ENCODE measurements at places on chromosomes 3 and 15. TPM values are rescaled to one million over a fixed set of nuclear protein-coding genes. Genes with fewer than 3 reads are reported as not detected.
A peak's percentile ranks its signal among the peaks of the same experiment; 100 is the strongest.

- no peak for DNase-seq
Observed at GRCh38 chr3:127731546-127732289, 59.0 kb downstream of the ABTB1 start.

- DNase-seq, result peak; percentile 15
Observed at GRCh38 chr3:144556392-144556791, 584.8 kb downstream of the DIPK2A start.

DNA sequence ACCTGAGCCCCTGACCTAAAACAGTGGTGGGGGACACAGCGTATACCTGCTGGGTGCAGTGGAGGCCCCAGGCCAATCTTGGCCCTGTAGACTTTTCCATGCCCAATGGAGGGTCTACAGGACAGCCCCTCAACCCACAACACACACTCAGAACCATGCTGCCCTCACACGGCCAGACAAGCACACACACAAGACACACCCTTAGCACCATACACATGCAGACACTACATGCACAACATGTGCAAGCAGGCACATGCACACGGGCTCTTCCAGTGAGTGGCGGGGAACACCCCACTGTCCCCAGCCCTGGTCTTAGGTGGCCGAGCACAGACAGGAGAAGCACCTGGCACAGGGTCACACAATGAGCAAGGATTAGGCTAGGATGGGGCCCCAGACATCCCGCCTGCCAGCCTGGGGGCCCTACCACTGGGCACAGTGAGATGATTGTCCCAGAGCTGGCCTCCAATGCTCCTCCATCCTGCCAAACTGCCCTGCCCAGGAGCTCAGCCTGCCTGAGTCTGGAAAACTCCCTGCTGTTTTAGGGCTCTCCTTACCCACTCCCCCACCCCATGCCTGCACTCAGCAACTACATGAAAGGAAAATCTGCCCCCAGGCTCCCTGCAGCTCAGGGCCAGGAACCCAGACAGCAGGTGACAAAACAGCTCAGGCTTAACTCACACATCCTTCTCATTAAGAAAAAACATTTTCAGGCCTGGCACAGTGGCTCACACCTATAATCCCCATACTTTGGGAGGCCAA, 15.8 kb downstream of the IQSEC1 start:
- no peak for DNase-seq

- DNase-seq, result no peak
Observed at GRCh38 chr3:11593318-11594034, 50.2 kb downstream of the VGLL4 start.

DNA sequence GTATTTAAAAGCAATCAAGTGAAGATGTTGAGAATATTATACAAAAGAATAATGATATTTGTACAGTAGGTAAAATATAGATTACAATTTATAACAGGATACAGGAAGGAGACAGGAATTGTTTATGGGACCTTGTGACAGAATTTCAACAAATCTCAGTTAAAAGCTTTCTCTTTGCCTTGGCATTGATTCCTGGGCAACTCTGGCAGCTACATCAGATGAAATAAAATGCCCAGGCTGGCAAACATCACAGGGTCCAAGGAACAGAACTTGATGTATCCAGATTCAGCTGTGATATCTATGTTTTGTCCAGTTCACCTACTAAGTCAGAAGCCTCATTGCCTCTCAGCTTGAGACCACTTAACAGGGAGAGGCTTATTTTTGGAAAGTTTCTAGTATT, 473.1 kb downstream of the MCTP2 start:
- DNase-seq, result no peak

DNA sequence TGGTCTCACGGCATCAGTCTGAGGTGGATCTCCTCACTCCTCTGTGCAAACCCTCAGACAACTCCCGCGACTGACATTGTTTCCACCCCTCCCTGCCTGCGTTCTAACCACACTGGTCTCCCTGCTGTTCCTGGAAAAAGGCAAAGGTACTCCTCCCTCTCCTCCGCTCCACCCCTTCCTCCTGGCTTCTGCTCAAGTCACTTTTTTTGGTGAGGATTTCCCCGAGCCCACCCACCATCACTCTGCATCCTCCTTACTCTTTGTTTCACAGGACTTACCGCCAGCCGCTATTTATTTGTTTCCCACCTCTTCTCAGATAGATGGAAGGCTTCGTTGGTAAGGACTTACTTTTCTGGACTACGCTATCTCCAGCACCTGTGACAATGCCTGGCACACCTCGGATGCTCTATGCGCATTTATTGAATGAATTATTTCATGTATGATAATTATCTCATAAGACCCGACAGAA, 25.6 kb downstream of the PRR23E start:
- no peak for DNase-seq

DNA sequence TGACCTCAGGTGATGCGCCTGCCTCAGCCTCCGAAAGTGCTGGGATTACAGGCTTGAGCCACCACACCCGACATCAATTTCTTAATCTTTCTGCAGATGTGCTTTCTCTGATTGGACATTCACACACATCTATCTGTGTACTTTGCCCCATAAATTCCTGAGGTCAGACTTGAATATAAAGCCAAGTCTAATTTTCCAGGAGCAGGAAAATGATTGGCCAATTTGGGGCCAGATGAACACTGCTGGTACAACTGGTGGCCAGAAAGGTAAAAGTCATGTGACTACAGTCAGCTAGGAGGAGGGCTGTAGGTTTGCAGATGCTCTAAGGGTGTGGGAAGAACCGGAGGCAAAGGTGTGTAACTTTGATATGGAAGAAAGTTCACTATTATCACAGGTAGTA, 3.2 kb upstream of the RAD51 start:
- peak; percentile 30 for DNase-seq

- no peak for DNase-seq
Observed at GRCh38 chr3:175606650-175607318, 747.6 kb downstream of the NAALADL2 start.

GRCh38 chr3:134931045-134931785, 136.2 kb downstream of the EPHB1 start:
- no peak for DNase-seq

The MME gene
- total RNA-seq, result 51.7 TPM

The FBXO40 gene
- not detected for total RNA-seq

The STAB1 gene
- total RNA-seq, result not detected

Data from M059J (cell line).